Chondrocyte (in vitro differentiated cells): ENCODE measurements at places on chromosomes 7 and 10. TPM values are rescaled to one million over a fixed set of nuclear protein-coding genes. Genes with fewer than 3 reads are reported as not detected.

Gene TNRC18
- total RNA-seq = 95.4 to 137 TPM (median 101 TPM) in 3 replicates

Gene HNRNPA2B1
- total RNA-seq = 311 to 604 TPM (median 313 TPM) in 3 replicates

Gene VPS50
- 16.7 to 24.7 TPM (median 17.4 TPM) in 3 replicates for total RNA-seq

Gene THAP5
- 22.4 to 31.4 TPM (median 25.9 TPM) in 3 replicates for total RNA-seq

Gene PODXL
- 11.9 to 14.5 TPM (median 14.0 TPM) in 3 replicates for total RNA-seq

Gene SYT15B
- 16.0 to 58.1 TPM (median 16.6 TPM) in 3 replicates for total RNA-seq

Gene C7orf33
- total RNA-seq = not detected in 3 replicates

Gene CALML5
- not detected in 3 replicates for total RNA-seq

Gene ERLIN1
- 27.7 to 45.0 TPM (median 28.2 TPM) in 3 replicates for total RNA-seq

Gene ATAD1
- 50.6 to 55.3 TPM (median 54.9 TPM) in 3 replicates for total RNA-seq

Gene PDSS1
- 2.9 to 7.1 TPM (median 3.6 TPM) in 3 replicates for total RNA-seq

Gene CEP55
- total RNA-seq = 7.5 to 9.3 TPM (median 8.4 TPM) in 3 replicates

Gene CPVL
- 4.9 to 5.9 TPM (median 5.0 TPM) in 3 replicates for total RNA-seq

Gene LIPJ
- not detected in 3 replicates for total RNA-seq

Gene SORCS1
- total RNA-seq = not detected in 3 replicates

Gene NRP1
- 111 to 126 TPM (median 122 TPM) in 3 replicates for total RNA-seq

Gene CYP26C1
- total RNA-seq = 0.10 to 0.25 TPM (median 0.15 TPM) in 3 replicates

Gene GTPBP4
- 48.5 to 57.8 TPM (median 54.8 TPM) in 3 replicates for total RNA-seq

Gene PLPP4
- 2.8 to 11.6 TPM (median 3.0 TPM) in 3 replicates for total RNA-seq

Gene DNAH11
- 0.02 TPM in 1 of 3 replicates, not detected in the others for total RNA-seq

Gene TRIM50
- total RNA-seq = not detected in 3 replicates

Gene HTR5A
- not detected in 3 replicates for total RNA-seq

Gene MTERF1
- 7.7 to 11.7 TPM (median 8.0 TPM) in 3 replicates for total RNA-seq

Gene CLRN3
- total RNA-seq = not detected in 3 replicates

Gene UTF1
- not detected in 3 replicates for total RNA-seq

Gene CDHR3
- total RNA-seq = 0.89 to 1.9 TPM (median 1.0 TPM) in 3 replicates

Gene GIMAP8
- not detected in 3 replicates for total RNA-seq

Gene BLNK
- total RNA-seq = not detected in 3 replicates

Gene GARIN1A
- 2.8 to 6.6 TPM (median 2.8 TPM) in 3 replicates for total RNA-seq

Gene CLDN4
- 0.35 to 0.80 TPM (median 0.51 TPM) in 3 replicates for total RNA-seq

Gene ZC3HAV1L
- total RNA-seq = 9.9 to 11.0 TPM in 2 of 3 replicates, not detected in the other

Gene FRAT1
- 1.3 to 2.6 TPM (median 1.5 TPM) in 3 replicates for total RNA-seq

Gene DRGX
- total RNA-seq = not detected in 3 replicates

Gene EGR2
- total RNA-seq = 11.7 to 17.8 TPM (median 11.9 TPM) in 3 replicates

Gene PTPN12
- 68.2 to 72.0 TPM (median 69.3 TPM) in 3 replicates for total RNA-seq

Gene NCF1
- total RNA-seq = not detected in 3 replicates
